NCI-H1105 (cell line): ENCODE measurements at places on chromosomes 2 and 18.

DNA sequence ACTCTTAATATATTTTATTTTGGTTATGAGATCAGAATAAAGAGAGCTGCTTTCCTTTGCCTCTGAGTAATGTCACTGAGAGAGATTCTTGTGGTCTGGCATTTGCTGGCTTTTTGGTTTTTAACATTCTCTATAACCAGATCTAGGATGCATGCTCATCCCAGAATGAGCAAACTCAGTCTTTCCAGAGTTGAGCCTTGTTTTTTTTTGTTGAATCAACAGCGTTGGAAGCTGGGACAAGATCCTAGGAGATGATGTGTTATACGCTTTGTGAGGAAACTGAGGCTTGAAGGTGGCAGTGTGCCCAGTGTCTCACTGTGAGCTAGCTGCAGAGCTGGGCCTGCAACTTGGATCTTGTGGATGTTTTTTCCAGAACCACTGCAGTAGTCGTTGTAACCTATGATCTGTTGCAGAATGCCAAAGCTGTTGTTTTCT, 19.5 kb downstream of the MYO1B start:
- DNase-seq: no peak

- peak; percentile 20 for DNase-seq
These were observed 47.7 kb upstream of the SMAD2 start for GRCh38 chr18:47978141-47978540.

DNA sequence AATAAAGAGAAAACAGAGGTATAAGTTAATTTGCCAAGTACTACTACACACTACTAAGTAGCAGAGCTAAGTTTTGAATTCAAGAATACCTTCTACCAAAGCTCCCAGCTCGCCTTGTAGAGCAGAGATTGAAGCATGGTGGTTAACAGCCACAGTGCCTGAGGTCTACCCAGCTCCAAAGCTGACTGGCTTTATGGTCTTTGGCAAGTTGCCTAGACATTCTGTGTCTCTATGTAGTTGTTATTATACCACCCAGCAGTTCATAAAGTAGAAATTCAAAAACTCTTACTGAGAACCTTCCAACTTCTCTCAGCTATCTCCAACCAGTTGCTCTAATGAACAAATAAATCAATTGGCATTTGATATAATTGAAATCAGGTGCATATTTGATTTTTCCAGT, 87.8 kb downstream of the PDE11A start:
- DNase-seq: peak; percentile 57

DNA sequence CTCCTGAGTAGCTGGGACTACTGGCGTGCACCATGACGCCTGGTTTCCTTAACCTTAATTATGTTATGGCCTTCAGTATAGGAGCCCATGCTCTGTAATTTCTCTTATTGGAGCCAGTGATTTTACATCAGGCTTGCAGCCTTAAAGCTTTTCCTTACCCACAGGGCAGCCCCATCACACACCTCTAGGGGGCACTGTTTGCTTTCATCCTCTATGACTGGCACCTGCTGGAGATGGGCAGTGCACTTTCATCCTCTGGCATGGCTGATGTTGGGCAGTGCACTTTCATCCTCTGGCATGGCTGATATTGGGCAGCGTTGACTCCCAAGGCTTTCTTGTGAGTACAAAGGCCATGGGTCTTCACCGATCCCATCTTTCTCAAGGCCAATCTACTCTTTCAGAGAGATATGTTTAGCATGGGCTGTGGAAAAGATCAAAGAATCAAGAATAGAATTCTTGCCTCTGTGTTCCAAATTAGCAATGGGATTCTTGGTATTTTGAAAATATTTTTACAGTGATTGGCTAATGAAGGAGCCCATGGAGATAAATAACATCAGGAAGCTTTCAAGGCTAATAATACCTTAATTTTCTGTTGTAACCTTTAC, 80.7 kb upstream of the MEX3C start:
- peak; percentile 35 for DNase-seq

DNA sequence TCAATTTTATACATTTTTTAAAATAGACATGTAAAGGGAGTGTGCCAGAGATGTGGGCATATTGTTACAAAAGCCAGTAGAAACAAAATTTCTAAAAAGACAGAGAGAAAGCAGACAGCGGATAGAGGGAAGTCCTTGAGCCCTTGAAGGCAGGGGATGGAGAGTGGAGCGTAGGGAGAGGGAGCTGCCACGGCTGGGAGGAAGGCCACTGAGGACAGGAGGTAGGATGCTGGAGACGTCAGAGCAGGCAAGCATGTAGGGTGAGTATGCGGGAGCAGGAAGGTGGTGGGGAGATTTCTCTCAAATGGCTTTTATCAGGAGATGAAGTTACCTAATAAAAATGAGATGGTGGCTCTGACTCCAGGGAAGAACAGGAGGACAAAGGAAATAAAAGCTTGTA, 24.0 kb upstream of the NCL start:
- DNase-seq: no peak

DNA sequence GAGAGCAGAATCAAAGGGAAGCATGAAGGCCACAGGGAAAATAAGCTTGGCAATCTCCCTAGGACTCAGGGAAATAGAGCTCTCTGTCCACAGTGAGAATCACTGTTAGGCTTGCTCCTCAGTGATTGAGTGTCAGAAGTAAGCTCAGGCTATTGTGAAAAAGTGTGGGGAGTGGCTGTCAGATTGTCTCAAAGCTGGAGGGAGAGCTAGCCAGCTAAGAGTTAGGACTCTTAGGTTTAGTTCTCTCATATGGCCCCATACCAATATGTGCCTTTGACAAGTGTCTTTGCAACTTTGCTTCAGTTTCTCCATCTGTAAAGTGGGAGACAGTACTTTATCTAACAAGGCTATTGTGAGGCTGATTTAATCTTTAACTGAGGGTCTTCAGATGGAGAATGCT, 17.2 kb downstream of the EIF4E2 start:
- no peak for DNase-seq

DNA sequence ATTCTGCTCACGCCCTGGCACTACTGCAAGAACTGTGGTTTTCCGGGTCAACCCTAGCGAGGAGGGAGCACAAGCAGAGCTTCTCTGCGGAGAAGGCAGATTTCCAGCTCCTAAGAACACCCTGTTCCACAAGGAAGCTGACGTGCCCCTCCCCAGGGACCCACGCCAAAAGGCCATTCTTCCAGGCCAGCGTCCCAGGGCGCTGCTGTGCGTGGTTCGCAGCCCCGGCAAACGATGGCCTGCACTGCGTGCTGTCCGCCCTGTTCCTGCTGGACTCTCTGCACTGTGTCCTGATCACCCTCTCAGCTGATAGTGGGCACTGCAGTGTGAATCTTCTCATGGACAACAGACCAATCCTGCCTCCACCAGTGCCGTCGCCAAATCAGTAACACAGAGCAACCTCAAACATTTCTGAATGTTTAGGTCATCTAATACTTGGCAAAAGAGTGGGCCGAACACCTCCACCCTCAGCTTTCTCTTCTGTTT, 49.1 kb downstream of the ADI1 start:
- no peak for DNase-seq

DNA sequence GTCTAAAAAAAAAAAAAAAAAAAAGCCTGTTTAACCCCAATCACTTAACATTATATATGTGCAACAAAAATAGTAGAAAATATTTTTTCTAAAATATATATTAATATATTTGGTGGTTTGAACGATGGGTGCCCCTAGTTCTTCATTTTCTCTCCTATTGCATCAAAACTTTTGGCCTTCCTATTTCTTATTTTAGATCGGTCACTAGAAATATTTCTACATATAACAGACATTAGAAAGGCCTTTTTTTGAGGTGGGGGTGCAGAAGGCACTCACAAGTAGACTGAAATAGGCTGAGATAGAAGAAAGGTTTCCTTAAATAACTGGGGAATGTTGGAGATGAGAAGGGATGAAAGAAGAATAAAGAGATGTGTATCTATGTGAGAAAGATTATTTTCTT, 49.3 kb upstream of the AP1S3 start:
- no peak for DNase-seq

DNA sequence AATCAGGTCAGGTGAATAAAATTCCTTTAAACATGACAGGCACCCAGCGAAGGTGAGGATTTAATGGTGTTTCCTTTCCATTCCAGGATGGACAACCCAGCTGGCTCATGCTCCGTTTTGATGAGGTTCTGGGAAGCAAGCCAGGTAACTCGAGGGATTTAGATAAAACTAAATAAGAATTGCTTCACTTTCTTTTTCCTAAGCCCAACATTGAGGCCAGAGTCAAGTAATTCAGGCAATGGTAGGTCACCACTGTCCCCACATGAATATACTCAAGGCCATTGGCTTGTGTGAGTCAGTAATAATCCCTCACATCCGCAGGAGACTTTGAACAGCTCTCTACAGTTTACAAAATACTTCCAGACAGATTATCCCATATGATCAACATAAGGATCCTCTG, 16.2 kb upstream of the LRATD1 start:
- DNase-seq: no peak

DNA sequence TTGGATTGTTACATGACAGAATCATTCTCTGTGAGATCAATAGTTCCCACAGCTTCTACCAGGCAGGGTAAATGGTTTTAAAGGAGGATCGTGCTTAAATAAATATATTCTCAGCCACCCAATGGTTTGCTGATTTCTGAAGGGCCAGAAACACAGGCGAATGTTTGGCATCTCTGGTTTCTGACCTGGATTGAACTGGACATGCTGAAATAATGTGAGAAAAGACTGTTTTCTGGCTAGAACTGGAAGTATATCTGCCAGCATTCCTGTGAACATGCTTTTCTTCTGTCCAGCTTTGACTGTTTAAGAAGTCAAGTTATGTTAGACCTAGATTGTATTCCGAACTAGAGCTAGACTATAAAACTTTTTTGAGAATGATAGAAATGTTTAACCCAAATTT, 77.1 kb upstream of the COL3A1 start:
- DNase-seq: no peak

GRCh38 chr18:13549880-13550232, 176.5 kb downstream of the FAM210A start:
- no peak for DNase-seq

- DNase-seq: no peak
These were observed 40.1 kb downstream of the SERPINE2 start for GRCh38 chr2:223998948-223999347.

- DNase-seq: no peak
These were observed 221.6 kb downstream of the GBX2 start for GRCh38 chr2:235946590-235946989.

GRCh38 chr18:45482286-45482685, 133.0 kb upstream of the SLC14A2 start:
- DNase-seq: no peak

- no peak for DNase-seq
These were observed 35.0 kb downstream of the SLC3A1 start for GRCh38 chr2:44310287-44310686.

GRCh38 chr2:221551864-221552263, 20.2 kb downstream of the EPHA4 start:
- DNase-seq: no peak

DNA sequence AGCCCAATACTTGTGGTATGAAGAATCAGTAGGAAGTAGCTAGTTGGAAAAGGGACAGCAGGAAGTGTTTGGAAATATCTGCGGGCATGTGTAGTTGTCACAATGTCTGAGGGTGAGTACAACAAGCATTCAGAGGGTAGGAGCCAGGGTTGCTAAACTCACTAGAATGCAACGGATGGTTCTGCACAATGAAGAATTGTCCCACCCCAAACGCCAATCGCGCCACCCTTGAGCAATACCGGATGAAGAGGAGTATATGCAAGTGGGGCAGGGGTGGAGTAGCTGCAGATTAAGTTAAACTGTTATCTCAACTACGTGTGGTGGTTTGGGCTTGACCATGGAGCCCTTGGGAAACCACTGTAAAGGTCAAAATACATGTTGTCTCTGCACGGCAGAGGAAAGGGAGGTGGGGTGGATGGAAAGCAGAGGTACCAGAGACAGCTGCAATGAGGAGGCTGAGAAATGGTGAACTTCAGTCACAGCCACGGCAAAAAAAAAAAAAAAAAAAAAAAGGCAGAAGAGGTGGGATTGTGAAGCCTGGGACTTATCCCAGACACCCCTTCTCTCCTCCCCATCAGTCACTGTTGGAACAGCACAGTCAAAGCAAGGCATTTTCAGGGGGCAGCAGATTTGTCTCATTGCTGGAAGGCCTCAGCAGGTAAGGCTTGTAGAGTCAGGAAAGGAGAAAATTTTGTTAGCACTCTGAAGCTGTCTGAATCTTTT, 5.2 kb downstream of the CCL20 start:
- DNase-seq: no peak

DNA sequence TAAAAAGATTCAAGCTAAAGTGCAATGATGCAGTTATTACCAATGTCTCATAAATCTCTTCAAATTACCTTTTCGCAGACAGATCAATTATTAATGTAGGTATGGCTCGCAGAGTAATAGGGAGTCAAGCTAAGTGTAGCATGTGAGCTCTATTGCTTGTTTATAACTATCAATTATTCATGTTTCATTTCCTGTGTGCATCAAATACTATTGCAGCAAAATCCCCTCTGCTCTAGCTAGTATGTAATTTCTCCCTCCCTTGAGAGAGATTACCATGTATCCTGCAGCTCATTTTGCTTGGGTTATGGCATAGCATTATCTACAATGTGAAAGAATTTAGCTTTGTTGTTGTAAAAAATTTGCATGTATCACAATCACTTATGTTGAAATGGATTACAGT, 65.6 kb upstream of the SCN1A start:
- no peak for DNase-seq

DNA sequence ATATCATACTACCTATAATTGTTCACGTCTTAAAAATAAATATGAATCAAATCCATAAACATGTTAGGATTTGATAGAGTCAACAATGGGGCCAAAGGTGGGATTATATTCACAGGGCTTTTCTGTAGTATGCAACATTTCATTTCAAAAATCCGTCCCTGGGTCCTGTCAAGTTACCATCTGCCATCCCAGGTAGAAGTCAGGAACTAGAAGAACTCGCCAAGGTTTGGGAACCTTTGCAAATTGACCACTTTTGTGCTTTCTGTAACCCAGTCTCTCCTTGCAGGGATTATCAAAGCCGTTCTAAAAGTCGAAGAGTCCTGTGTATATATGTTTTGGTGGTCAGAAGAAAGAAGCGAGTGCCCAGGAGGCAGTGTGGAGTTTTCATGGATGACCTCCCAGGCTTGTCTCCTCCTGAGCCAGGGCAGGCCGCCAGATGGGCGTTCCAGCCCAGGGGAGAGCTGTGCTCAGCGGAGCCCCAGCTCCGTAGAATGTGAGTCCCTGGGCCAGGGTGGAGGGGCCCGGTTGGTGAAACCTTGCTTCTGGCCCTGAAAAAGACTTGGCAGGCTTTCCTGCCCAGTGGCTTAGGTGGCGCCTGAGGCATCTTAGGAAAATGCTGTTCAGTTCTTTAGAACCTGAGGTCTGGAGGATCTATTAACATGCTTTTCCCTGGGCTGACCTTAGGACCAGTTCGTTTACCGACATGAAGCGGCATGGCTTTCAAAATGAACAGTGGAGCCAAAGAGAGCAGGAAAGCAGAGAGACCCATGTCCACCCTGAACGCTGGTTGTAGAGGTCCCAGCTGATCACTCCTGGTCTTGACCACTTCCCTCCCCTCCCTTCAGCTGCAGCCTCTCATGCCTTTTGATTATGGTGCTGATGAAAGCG, 69.2 kb downstream of the LONRF2 start:
- DNase-seq: no peak
